Metanephros (tissue), 2 donors: ENCODE measurements at places on chromosomes 5 and 9. TPM values are rescaled to one million over a fixed set of nuclear protein-coding genes. Genes with fewer than 3 reads are reported as not detected.

Gene ARSI
- 5.3 TPM for total RNA-seq

Gene LAMC3
- total RNA-seq: 47.9 TPM

Gene SOX30
- 0.06 TPM for total RNA-seq

Gene RNF183
- total RNA-seq: 3.1 TPM

Gene KIAA0825
- 12.3 TPM for total RNA-seq

Gene PTAR1
- total RNA-seq: 98.0 TPM

Gene ZNG1A
- total RNA-seq: 48.1 TPM

Gene SLC22A4
- 4.3 TPM for total RNA-seq
